Stimulated activated CD8-positive, alpha-beta memory T cell treated with anti-CD3 and anti-CD28 coated beads, Interleukin-12 subunit alpha, Interleukin-12 subunit beta, amount 100 ng/mL, for 1 hour (primary cell): ENCODE measurements at places on chromosomes 16 and 17.

DNA sequence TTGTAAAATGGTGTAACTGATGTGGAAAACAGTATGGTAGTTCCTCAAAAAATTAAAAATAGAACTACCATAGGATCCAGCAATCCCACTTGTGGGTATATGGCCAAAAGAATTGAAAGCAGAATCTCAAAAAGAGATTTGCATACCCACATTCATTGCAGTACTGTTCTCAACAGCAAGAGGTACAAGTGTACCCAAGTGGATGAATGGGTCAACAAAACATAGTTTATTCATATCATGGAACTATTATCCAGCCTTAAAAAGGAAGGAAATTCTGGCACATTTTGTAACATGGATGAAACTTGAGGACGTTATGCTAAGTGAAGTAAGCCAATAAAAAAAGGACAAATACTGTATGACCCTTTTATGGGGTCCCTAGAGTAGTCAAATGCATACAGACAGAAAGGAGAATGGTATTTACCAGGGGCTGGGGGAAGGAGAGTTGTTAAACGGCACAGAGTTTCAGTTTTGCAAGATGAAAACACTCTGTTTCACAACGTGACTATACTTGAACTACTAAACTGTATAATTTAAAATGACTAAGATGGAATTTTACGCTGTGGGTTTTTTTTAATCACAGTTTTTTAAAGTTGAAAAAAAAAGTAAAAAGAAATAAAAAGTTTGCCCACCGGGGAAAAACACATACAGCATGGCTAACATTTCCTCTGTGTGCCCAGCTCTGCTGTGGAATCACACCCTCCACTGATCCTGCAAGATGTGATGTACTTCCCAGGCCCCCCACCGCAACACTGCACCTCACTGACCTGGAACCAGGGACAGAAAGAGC is 6.1 kb downstream of the TVP23A start:
- no peak for DNase-seq

- no peak for DNase-seq
Observed at GRCh38 chr16:51053775-51054174, 97.3 kb downstream of the SALL1 start.

DNA sequence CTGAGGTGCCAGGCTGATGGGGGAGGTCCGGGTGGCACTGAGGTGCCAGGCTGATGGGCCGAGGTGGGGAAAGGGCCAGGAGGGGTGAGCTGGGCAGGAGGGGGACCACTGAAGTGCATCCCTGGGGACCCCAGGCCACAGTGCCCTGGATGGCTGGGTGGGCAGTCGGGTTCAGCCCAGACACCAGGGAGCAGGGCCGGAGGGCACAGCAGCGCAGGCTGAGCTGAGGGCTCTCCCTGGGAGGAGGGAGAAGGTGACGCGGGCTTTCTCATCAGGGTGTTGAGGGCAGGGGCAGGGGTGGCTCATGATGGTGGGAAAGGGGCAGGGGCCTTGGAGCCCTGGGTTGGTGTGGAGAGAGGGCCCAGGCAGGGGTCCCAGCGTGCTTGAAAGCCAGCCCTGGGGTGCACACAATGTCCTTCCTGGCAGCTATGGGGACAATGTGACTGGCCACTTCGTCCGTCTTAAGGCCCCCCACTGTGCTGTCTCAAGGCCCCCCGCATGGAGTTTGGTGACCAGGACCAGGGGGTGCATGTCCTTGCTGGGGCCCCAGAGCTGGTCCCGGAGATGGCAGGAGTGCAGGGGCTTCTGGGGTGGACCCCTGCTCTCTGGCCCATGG is 16.0 kb downstream of the CD7 start:
- no peak for DNase-seq

DNA sequence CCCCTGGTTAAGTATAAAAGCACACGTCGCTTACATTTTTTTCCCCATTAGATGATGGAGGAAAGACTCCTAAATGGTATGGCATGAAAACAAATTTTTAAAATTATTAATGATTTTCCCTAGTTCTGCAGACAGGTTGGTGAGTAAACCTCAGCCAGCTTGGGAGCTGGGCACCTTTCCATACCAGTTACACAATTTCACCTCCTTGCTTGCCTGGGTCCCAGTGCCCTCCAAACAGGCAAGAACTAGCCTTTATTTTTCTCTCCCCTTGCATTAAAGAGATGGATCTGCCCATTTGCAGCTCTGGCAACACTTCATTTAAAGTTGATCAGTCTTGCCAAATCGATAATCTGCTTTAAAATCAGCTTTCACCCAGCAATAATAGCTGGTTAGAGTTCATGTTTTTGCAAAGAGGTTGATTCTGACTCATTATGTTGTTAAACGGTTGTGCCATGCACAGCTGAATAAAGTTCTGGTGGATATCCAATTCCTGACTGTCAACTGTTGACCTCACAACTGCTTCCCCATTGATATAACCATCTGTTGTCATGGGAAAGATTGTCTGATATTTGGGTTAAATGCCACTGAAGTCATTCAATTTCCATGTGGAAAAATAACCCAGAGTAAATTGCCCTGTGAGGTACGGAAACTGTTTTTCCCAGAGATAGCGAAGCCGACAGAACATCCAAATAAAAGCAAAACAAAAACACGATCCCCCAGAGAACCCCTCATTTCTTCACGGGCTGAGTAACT is 1.3 kb downstream of the C17orf58 start:
- no peak for DNase-seq

DNA sequence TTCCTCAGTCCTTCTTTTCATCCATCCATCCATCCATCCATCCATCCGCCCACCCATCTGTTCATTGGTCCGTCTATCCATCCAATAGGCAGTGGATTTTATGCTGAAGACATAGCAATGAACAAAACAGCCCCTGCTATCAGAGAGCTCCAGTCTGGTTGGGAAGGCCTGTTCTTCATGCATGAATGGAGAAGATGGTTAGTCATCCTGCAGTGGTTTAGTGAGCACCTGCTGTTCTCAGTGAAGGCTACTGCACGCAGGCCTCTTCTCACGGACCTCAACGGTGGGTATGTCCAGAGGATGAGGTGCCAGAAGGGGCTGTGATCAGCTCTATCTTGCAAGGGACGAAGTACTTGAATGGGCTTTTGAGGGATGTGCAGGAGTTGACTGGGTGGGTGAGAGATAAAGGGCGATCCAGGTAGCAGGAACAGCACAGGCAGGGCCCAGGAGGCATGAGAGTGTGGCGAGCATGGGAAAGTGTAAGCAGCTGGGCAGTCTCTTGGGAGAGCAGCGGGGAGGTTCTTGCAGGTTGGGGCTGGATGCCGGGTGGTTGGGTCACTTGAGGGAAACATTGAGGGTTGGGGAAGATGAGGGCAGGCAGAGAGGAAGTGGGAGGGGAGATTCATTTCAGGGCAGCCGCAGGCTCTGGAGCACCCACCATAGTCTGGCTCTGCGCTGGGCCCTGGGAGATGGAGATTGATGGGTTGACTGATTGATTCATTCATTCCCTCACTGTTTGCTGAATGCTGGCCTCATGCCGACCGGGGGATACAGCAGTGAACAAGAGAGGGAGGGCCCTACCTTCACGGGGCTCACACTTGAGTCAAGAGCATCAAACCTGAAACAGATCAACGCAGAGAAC is 115.0 kb upstream of the CIBAR2 start:
- DNase-seq, result no peak

DNA sequence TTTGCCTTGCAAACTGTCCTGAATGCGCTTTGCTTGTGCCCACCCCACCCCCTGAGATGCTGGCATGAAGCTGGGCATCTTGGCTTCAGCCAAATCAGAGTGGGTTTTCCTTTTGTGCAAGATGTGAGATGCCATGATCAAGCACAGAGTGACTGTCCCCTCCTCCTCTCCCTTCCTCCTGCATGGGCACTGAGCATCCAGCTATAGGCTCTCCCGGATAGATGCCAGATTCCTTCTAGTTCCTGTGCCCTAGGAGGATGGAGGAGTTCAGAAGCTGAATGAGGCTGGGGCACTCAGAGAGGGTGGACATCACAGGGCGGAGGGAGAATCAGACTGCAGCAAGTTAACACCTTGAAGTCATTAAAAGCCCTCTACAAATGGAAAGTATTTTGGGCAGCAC is 384.1 kb upstream of the CCL2 start:
- no peak for DNase-seq

GRCh38 chr16:27515874-27516353 is 33.8 kb downstream of the GTF3C1 start:
- DNase-seq, result no peak

DNA sequence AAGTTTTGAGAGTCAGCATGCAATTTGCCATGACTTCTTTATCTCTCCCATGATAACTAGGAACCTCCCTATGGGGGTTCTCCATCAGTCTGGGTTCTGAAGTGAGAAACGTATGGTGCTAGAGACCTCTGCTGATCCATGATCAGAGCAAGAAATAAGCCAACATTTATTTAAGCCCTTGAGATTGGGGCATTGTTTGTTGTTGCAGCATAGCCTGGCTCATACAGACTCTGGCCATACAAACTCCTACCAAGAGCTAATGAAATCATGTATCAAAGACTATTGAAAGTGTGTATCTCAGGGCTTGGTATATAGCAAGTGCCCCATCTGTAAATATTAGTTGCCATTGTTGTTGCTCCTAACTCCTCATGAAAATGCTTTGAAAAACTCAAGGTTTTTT is 233.9 kb downstream of the MAF start:
- DNase-seq, result no peak

DNA sequence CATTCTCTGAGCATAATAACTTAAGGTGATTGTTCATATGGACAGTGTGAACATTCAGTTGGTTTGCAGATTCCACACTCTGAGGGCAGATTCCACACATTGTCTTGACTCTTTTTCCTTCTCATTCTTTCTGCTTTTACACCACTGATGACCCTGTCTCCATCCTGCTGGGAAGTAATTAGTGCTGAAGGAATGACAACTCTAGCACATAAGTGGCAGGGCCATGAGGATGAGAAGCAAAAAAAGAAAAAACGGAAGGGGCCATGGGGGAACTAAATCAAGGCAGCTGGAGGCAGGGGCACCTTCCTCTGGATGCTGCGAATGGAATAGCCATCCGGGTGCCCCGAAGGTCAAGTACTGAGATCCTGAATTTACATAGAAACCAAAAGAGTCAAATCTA is 944.0 kb downstream of the KCNJ2 start:
- no peak for DNase-seq

- no peak for DNase-seq
Observed at GRCh38 chr17:78407387-78408000, 29.0 kb downstream of the PGS1 start.

DNA sequence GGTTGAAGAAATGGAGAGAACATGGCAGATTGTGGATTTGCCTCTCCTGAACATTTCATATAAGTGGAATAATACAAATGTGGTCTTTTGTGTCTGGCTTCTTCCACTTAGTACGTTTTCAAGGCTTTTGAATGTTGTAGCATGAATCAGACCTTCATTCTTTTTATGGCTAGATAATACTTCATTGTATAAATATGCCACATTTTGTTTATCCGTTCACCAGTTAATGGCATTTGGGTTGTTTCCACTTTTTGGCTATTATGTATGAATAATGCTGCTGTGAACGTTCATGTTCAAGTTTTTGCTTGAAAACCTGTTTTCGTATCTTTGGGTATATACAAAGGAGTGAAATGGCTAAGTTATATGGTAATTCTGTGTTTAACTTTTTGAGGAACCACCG is 130.4 kb downstream of the TANC2 start:
- DNase-seq, result no peak

- DNase-seq, result no peak
Observed at GRCh38 chr16:86027373-86028126, 128.6 kb downstream of the IRF8 start.

DNA sequence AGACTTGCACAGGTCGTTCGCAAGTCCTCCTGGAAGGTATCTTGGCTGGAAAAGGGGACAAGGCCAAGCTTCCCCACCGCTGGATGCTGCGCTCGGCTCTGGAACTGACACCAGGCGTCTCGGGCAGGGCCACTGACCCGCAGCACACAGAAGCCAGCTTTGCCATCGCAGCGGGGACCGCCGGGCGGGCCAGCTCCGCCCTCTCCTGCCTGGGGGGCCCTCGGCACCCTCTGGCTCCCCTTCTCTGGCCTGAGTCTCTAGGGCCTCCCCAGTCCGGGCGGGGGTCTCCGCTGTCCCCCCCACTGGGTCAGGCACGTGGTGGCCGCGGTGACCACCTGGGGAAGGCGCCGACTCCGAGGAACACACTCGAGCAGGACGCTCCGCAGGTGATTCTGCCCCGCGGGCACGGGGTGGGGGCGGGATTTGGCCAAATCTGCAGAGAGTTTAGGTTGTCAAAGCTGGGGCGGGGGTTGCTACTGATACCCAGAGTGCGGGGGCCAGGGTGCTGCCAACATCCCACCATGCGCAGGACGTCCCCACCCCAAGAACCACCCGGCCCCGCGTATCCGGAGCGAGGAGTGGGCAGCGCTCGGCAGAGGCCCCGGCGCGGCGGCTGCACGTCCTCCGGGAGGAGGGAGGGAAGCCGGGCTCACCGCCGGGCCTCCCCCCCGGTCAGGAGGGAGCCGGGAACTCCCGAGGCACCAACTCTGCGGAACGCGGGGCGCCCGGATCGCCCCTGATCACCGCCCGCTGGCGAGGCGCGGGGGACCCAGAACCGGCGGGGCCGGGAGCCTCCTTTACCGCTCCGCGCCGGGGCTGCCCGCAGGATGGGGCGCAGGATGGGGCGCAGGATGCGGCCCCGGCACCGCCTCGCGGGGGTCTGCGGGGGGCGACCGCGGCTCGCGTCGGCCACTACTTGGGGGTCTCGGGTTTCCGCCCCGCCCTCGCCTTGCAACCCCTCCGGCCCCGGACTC is 744 bp upstream of the METRNL start:
- DNase-seq, result no peak

DNA sequence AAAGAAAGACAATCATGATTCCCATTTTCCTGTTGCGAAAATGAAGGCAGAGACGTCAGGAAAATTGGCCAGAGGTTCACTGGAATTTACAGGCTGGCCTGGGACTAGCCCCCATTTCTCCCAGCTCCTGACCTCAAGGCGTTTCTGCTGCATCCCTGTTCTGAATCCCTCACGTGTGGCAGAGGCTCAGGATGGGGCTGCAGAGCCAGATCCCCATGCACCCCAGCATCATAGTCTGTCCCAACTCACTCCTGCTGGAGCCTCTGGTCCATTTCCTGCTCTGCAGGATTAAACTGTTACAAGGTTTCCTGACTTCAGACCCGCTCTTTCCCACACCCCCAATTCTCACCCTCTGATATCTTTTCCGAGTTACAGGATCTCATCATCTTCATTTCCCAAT is 2.9 kb downstream of the GPRC5B start:
- no peak for DNase-seq
